ENCODE measurements at places on chromosomes 12 and 14.

DNA sequence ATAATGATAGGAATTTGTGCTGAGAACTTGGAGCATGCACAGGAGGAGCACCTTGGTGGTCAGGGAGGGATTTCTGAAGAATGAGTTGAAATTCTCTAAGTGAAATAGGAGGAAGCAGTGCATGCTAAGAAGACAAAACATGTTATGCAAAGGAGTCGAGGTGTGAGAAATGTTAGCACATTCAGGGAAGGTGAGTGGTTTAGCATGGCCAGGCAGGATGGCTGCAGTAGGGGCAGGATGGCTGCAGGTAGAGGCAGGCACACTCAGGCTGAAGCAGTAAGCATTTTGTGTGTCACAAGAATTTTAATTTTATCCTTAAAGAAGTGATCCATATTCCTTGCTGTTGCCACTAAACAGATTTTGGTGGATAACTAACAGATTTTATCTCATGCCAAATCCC lies 46.3 kb downstream of the CATSPERB start:
- no peak for DNase-seq

DNA sequence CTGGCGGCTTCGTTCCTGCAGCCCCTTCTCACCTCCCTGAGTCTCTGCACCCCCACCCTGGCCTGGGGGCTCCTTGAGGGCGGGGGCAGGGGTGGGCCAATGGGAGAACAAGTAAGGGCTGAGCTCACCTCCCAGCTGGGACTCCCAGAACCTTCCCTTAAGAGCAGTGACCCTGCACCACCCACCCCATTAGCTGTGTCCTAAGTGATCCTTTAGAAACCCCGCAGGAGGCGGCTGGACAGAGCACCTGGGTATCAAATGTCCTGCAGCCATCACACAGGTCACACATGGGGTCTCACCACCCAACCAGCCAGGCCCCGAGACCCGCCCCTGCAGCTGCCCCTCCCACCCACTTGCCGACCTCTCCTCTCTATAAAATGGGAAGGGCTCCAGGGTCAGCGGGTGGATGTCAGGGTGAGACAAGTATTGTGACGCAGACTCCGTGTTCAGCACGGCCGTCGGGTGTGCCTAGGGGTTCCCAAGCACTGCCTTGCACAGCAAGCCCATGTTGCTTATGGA lies 151.2 kb upstream of the C14orf180 start:
- no peak for DNase-seq

- DNase-seq: peak; percentile 4
Observed at GRCh38 chr12:115895247-115895646, 382.2 kb downstream of the MED13L start.

DNA sequence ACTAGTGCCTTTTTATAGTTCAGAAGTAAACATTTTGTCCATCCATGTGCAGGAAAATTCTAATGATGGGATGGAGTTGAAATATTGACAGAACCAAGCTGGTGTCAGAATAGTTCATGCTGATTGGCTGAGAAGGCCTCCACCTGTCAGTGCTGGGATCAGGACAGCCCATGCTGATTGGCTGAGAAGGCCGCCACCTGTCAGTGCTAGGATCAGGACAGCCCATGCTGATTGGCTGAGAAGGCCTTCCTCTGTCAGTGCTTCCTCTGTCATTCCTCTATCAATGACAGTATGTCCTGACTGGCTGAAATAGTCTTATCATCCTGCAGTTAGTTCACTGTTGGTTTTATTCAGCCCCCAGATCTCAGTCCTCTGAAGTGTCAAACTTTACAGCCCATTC lies 95.7 kb downstream of the PPP2R5C start:
- DNase-seq: no peak

- no peak for DNase-seq
Observed at GRCh38 chr12:104406164-104406563, 50.6 kb upstream of the CHST11 start.

DNA sequence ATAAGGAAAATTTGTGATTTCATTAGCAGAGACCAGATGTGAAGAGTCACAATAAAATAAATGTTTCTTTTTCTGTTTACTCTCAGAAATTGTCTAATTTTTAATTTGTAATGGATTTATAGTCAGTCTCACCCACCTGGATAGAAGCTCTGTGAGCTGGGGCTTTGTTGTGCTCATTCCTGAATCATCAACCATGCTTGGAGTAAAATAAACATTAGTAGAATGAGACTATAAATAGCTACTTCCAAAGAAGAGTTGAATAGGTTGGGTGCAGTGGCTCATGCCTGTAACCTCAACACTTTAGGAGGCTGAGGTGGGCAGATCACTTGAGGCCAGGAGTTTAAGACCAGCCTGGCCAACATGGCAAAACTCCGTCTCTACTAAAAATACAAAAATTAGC lies 185.3 kb upstream of the FBXO33 start:
- no peak for DNase-seq

DNA sequence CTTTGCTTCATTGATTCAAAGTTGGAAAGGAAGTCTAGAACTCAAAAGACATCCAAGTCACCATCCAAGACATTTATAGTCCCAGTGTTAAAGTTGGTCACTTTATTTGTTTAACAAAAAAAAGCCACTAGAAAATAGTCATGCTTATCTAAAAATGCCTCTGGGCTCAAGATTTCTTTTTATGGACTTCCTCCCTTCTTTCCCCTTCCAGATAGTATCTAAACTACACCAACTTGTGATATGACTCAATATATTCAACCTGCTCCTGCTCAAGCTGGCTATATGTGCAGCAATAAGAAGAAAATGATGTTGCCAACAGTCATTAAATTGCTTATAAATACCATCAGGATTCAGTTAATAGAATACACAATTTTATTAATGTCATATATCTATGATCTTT lies 1177.1 kb downstream of the FLRT2 start:
- no peak for DNase-seq

- DNase-seq: no peak
Observed at GRCh38 chr12:14921218-14921617, 17.1 kb downstream of the ERP27 start.

DNA sequence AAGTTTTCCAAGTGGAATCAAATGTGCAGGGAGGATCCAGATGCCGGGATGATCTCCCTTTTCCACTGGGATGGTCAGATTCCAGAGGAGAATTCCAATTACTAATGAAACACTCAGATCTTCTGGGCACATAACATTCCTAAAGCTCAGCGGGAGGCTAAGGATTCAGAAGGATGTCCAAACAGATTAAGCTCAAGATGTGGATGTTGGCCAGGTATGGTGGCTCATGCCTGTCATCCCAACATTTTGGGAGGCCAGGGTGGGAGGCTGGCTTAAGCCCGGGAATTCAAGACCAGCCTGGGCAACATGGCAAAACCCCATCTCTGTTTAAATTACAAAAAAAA lies 62.0 kb upstream of the PNMA1 start:
- DNase-seq: no peak

- no peak for DNase-seq
Observed at GRCh38 chr12:115960-116915, 49.7 kb downstream of the IQSEC3 start.

GRCh38 chr12:93530358-93530757 lies 42.1 kb upstream of the SOCS2 start:
- DNase-seq: no peak

- no peak for DNase-seq
Observed at GRCh38 chr12:98819821-98820404, 174.8 kb downstream of the APAF1 start.

DNA sequence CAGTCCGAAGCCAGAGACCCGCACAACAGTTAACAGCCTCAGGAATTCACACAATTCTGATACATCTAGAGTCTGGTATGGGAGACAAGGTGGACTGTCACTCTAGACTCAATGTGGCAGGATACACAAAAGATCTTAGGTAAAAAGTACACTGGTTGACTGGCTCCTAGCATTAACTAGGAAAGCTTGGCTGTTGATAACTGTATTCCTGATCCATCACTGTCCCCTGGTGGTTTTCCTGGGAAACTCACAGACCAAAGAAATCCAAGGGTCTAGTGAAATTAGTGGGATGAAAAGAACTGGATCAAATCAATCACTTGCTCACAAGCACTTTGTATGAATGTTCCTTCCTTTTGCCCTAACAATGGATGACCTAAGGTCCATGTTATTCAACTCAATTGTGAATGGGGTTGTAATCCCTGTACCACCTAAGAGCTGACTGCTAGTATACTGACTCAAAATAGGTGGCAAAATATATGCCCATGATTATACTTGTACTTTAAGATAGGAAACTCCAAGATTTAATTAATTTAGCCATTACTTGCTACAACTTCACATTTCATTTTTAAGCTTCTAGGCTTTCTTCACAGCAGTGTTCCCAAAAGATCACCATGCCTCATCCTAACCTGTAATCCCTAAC lies 14.0 kb downstream of the NPC2 start:
- no peak for DNase-seq

- DNase-seq: no peak
Observed at GRCh38 chr14:101827286-101827685, 65.8 kb downstream of the PPP2R5C start.

DNA sequence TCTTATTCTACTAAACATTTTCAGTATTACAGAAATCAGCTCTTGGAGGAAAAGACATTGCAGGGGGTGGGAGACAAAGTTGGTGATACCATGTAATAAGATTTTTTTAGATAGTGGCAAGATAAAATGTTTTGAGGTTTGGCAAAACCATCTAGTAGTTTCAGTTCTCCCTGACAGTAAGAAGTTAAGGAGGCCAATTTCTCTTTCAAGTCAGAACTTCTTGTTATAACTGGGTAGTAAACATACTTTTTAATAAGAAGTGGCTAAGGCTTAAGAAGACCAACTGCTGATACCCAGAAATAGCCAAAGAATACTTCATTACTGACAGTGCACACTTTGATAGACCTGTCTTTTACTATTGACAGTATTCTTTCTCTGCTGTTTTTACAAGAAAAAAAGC lies 452.3 kb downstream of the DIO2 start:
- no peak for DNase-seq

GRCh38 chr12:116406529-116406928 lies 129.0 kb upstream of the MED13L start:
- no peak for DNase-seq

DNA sequence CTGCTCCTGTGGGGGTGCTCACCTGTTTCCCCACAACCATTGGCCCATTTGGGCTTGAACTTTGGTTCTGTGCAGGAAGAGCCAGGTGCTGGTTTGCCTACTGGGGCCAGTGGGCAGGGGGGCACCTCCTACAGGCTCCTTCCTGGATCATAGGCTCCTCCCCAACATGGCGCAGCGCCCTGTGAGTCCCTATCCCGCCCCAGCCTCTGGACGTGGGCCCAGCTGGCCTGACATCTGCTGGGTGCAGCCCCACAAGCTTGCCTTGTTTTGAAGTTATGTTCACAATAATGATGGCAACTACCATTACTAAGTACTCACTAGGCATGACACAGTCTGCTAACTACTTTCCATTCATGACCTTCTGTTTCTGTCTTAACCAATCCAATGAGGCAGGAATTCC lies 147.8 kb downstream of the RBM19 start:
- DNase-seq: no peak

- no peak for DNase-seq
Observed at GRCh38 chr14:80313806-80314205, 102.5 kb upstream of the DIO2 start.

DNA sequence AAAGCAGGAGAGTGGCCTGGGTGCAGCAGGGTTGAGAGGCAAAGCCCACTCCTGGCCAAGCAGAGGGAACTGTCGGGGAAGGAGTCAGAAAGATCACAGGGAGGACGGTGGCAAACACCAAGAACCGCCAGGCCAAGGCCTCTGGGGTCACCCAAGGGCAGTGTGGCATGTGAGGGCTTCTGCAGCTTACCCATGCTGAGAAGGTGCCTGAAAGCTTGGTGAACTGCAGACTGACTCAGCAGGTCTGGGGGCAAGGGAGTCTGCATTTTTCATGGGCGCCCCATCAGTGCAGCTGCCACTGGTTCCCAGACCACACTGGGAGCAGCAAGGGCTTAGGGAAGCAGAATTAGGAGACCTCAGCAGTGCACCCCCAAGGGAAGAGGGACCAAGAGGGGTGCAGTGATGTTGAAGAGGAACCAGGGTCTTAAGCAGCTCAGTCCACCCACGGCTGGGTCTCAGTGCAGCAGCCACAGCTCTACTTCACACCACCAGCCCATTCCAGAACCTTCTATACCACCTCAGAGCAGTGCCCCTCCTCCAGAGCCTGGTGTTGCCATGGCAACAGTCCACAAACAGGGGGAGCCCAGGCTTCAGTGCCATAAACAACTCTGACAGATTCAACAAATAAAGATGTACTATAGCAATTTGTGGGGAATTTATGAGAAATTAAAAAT lies 59.4 kb downstream of the ITPK1 start:
- no peak for DNase-seq

DNA sequence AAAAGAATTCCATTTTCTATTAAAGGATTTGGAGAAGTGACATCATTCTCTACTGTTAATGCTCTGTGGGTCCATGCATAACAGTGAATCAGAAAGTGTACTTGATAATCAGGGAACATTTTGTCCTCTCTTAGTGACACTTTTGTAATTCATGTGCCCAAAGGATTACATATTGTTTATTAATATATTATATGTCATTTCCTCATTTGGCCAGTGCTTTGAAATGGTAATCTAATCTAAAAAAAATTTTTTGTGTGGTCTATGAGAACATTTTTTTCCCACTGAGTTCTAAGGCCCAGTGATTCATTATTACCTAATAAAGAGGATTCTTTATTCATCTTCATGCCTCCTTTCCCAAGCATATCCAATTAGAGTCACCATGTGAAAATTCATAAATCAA lies 79.7 kb upstream of the MYF6 start:
- no peak for DNase-seq

GRCh38 chr14:101713621-101714349 lies 47.7 kb upstream of the PPP2R5C start:
- no peak for DNase-seq

DNA sequence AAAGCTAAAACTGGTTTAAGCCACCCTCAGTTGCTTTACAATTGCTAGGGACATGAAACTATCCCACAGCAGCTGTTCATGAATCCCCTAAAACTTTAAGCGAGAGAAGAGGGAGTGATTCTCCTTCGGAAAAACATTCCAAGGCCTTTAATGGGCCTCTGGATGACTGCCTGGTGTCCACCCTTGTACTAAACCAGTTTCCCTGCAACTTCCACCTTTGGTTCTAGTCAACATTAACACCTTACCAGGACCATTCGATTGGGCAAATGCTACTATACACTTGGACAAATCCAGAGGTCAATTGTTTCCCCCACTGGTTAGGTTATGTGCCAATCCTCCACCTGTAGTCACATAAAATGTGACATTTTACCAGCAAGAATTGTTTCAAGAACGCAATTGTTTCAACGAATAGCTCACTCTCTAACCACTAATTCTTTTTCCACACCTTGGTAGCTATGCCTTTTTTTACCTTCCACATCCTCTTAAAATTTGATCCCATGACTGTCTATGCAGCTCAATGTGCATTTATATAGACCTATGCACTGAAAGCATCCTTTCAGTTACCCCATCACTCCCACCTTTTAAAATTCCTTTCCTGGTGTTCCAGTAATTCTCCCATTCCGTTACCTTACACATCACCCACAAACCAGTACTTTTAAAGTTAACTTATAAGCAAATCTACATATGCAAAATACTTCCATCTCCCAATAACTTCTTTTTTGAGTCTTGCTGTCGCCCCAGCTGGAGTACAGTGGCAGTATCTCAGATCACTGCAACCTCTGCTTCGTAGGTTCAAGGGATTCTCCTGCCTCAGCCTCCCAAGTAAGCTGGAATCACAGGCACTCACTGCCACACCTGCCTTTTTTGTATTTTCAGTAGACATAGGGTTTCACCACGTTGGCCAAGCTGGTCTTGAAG lies 3.6 kb downstream of the UBC start:
- DNase-seq: no peak

GRCh38 chr14:50334211-50334610 lies 22.1 kb downstream of the DMAC2L start:
- no peak for DNase-seq

- no peak for DNase-seq
Observed at GRCh38 chr14:95577870-95578269, 43.0 kb downstream of the GLRX5 start.
